ENCODE measurements at places on chromosomes 5 and 9.

- DNase-seq, result no peak
Observed at GRCh38 chr5:178640331-178641045, 13.6 kb upstream of the CLK4 start.

- DNase-seq, result no peak
Observed at GRCh38 chr9:35792024-35792813, 828 bp downstream of the NPR2 start.

GRCh38 chr5:137470111-137470920 lies 28.8 kb downstream of the SPOCK1 start:
- DNase-seq, result no peak

GRCh38 chr9:80082213-80082612 lies 510.4 kb downstream of the TLE4 start:
- no peak for DNase-seq

- DNase-seq, result no peak
Observed at GRCh38 chr5:75885849-75886596, 168.8 kb upstream of the POC5 start.

DNA sequence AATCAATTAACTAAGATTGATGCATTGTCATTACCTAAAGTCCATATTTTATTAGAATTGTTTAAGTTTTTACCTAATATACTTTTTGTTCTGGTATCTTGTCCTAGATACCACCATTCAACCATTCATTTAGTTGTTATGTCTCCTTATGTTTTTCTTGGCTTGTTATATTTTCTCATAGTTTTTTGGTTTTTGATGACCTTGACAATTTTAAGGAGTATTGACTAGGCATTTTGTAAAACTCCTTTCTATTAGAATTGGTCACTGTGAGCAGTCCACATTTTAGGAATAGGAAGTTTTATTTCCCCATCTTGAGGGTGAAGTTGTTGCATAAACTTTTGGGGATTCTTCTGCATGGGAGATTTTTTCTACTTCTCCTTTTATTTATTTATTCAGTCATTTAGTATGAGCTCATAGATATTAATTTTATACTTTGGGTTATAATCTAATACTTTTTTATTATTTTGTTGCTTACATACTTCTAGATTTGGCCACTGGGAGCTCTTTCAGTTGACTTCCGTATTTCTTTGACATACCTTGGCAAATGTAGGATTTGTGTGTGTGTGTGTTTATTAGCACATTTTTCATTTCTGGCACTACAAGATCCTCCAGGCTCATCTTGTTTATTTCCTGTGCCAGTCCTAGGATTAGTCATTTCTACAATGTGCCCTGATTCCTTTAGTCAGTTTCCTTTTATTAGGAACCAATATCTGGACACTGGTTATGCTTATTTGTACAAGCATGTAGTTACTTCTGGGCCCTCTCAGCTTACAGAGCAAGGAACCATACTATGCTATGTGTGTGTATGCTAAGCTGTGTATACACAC lies 134.9 kb upstream of the CDKN2B start:
- DNase-seq, result no peak

DNA sequence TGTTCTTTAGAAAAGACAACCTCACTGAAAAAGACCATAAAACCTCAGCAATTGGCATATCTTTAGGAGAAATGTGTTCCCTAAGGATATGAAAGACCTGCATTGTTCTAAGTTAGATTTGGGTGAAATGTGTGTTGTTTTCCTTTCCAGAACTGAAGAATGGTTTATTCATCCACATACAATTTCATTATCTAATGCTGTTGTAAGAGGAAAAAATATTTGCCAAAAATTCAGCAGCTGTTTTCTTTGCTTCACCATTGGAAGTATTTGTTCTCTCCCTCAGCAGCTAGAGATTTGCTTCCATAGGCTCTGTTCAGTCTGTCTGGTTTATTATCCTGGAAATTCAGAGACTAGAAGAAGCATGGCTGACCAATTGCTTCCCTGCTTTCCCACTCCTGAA lies 150.9 kb downstream of the ISOC1 start:
- DNase-seq, result no peak

DNA sequence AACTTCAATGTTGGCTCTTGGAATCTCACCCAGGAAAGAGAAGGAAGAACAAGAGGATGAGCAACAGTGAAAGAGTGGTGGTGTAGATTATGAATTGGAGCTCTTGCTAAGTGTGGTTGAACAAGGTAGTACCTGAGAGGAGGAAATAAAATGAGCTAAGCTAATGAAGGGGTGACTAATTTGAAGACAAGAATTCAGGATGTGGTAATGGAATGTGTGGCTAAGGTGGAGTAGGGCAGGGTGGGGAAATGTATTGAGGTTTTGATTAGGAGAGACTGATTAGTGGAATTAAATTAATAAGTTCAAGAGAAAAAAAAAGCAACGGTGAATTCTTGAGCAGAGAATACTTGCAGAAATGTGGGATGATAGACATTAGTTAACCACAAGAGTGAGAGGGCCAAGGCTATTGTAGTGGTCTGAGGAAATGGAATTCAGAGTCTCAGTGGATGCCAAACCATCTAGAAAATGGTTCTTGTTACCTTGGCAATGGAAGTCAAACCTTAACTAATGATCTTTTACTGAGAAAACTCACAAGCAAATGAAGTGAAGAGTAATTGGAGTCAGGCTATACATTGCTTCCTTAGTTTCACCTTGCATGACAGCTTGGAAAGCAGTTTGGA lies 648.3 kb upstream of the ZNF608 start:
- DNase-seq, result no peak

DNA sequence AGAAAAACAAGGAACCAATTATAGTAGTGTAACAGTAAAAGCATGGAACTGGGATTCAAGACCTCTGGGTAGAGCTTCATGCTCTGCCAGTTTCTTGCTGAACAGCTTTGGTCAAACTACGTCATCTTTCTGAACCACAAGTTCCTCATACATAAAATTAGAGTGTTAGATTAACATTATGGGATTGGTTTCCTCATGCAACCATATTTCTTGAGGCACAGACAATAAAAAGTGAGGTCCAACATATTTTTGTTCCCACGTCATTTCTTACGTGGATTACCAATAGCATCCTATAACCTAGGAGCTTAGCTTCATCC lies 354.8 kb downstream of the TMEM232 start:
- DNase-seq, result no peak

DNA sequence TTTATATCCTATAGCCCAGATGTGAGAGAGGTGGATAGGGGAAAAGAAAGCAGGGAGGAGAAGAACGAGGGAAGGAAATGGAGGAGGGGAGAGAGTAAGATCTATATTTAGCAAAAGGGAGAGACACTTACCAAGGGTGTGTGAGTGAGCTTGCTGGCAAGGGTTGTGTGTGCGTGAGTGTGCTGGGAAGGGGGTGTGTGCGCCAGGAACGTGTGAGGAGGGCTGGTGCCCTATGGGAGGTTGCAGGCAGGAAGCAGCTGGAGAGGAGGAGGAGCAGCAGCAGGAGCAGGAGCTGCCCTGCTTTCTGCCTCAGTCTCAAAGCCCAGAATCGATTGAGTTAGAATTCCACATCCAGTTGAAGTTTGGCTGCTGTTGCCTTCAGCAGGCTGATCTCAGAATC lies 148.3 kb upstream of the RUSC2 start:
- no peak for DNase-seq

DNA sequence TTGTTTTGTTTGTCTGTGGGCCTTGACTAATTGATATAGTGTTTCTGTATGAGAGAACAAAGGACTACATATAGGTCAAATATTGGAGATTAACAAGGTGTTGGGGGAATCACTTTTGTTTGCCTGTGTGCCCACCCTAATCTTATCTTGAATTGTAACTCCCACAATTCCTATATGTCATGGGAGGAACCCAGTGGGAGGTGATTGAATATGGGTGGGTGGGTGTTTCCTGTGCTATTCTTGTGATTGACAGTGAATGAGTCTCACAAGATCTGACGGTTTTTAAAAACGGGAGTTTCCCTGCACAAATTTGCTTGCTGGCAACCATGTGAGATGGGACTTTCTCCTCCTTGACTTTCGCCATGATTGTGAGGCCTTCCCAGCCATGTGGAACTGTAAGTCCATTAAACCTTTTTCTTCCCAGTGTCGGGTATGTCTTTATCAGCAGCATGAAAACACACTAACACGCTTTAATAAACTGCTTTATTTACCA lies 64.9 kb upstream of the HSPB3 start:
- DNase-seq, result no peak

DNA sequence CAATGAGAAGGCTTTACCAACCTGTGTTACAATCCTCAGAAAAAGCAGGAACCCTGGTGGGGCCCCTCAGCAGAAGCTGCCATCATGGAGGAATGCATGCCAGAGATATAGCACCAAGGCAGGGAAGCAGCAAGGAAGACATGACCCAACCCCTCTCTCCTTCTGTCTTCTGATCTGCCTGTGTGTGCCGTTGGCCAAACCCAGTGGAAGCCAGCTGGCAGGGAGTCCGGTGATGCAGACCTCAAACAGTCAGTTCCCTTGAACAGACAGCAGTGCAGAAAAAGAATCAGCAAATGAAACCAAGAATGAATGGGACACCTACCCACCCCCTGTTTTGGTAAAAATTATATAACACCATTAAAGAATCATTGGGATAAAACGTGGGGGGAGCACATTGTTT lies 234.2 kb downstream of the ZNF608 start:
- no peak for DNase-seq

- no peak for DNase-seq
Observed at GRCh38 chr5:65137631-65138030, 344.1 kb downstream of the ADAMTS6 start.

DNA sequence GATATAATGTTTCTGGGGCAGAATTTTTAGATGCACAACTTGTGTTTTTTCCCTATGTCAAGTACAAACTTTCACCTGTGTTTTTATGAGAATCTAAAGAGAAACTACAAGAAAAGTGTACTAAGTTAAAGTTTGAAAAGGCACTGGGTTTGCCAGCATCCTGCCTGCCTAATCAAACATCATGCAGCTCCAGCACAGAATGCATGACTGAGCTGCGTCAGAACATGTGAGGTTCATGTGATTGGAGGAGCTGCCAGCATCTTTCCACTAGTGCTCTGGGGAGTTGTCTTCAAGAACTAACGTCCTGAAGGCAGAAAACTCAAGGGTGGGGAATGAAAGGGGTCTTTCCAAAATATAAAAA lies 46.1 kb upstream of the RIC1 start:
- DNase-seq, result peak; percentile 40

DNA sequence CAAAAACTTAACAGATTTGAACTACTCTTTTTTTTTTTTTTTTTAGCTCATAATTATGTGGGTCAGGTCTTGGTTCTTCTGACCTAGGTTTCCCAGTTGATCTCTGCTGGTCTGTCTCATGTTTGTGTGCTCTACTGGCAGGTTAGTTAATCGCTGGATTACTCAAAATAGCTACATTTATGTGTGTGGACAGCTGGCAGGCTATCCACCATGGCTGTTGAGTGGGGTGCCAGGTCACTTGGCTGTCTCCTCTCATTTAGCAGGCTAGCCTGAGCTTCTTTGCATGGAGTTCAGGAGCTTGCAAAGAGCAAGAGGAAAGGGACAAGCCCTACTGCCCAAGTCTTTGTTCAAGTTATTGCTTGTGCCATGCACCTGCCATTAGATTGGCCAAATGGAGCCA lies 9.3 kb downstream of the ADCY2 start:
- DNase-seq, result no peak

DNA sequence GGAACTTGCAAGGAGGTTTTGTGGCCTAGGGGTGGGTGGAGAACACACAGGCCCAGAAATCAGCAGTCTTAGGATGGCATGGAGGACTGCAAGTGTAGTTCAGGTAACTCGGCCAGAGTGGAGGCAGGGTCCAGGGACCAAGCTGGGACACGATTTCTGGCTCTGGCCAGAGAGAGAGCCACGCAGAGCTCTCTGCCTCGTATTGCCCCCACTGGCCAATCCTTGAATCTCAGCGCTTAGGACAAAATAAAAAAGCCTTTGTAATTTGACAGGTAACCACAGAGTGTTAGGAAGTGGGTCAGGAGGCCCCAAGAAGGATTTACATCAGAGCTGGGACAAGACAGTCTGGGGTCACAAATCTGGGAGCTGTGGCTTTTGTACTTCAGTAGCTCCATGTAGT lies 11.7 kb downstream of the MAP3K1 start:
- DNase-seq, result no peak

- no peak for DNase-seq
Observed at GRCh38 chr5:28463728-28464127, 1425.3 kb upstream of the CDH9 start.

DNA sequence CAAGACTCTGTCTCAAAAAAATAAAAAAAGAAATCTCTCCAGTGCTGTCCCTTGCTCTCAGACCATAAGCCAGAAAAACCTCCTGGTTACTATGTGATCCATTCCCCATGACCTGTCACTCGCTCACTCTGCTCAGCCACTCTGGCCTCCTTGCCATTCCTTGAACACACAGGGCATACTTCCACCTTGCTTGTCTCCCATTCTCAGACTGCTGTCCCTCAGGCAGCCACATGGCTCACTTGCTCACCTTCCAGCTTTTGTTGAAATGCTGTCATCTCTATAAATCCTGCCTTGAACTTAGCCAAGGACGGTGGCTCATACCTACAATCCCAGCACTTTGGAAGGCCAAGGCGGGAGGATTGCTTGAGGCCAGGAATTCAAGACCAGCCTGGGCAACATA lies 82.9 kb downstream of the UGCG start:
- no peak for DNase-seq

DNA sequence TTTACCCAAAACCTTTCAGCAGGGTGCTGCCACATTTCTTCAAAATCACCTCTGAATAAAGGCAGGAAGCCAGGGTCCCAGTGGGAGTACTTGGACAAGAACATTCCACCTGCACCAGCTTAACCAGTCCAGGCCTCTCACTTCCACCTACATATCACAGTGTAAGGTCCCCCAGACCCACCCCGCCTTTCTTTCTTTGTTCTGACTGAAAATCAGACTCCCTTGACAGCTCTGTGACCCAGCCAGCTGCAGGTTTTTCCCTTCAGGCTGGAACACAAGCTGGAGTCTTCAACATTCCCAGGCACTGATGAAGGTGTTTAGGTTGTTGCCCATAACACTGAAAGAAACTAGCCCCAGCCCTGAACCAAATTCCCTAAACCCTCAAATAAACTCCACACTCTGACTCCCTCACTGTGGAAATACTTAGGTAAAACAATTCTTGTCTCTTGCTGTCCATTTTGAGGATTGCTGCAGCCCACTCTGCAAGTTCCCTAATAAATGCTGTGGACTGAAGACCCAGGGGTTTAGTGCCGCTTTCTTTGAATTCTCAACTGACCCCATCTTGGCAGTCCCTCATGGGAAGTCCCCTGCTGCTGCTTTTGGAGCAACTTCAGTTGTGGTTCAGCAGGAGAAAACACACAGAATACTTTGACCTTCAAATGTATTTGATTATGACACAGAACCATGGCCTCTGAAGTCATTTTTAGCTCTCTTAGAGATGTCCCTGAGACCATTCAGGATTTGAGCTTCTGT lies 24.8 kb downstream of the P4HA2 start:
- DNase-seq, result no peak

DNA sequence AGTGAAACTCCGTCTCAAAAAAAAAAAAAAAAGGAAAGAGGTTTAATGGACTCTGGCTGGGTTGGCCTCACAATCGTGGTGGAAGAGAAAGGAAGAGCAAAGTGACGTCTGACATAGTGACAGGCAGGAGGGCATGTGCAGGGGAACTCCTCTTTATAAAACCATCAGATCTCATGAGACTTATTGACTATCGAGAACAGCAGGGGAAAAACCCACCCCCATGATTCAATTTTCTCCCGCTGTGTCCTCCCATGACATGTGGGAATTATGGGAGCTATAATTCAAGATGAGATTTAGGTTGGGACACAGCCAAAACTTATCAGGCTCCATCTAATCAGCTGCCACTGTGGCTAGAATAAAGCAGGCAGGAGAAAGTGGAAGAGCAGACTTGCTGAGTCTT lies 610.4 kb upstream of the NUDT12 start:
- no peak for DNase-seq

Data from CD4-positive, alpha-beta T cell treated with Interleukin-2 at 100 ng/mL for 4 hours (primary cell).